ENCODE measurements at places on chromosomes 7 and 10.
A peak's percentile ranks its signal among the peaks of the same experiment; 100 is the strongest.

GRCh38 chr10:6038071-6038631 lies 24.0 kb downstream of the IL2RA start:
- no peak for DNase-seq

DNA sequence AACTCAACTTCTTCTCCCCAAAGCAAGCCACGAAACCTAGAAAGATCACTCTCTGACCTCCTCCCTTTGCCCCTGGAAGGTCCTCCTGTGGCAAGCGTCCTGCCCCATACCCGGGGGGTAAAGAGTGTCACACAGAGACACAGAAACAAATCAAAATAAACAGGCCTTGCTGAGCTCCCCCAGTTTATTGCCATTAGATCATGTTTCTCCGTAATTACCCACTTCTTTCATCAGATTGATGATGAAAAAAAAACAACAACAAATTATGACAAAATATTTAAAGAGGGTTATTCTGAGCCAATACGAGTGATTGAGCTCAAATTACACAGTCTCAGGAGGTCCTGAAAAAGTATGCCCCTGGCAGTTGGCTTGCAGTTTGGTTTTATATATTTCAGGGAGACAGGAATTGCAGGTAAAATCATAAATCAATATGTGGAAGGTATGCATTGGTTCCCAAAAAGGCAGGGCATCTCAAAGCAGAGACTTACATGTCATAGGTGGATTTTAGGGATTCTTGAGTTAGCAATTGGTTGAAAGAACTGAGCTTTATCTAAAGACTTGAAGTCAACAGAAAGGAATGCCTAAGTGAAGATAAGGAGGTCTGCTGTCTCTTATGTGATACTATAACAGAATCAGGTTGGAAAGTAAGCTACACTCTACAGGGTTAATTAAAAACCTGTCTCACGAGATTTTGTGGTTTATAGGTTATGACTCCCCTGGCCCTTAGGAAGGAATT lies 86.2 kb downstream of the APBB1IP start:
- no peak for DNase-seq

- DNase-seq, result no peak
Observed at GRCh38 chr7:107606303-107606702, 26.3 kb downstream of the BCAP29 start.

DNA sequence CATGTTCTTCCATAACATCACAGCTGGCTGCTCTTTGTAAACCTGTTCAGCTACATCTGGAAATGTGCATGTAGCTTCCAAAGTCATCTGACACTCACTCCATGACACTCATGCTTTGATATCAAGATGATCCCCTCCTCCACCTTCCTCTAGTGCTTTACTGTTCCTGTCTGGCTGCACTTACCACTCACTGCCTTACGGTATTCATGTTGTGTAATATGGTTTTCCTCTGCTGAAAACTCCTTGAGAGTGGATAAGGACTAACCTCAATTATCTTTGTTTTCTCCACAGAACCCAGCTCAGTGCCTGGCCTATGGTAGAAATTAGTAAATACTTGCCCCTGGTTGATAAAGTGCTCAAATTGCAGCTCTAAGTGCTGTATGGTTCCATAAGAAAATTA lies 483.9 kb downstream of the HTR7 start:
- DNase-seq, result no peak

GRCh38 chr10:100829097-100829870 lies 83.5 kb upstream of the SLF2 start:
- DNase-seq, result no peak

DNA sequence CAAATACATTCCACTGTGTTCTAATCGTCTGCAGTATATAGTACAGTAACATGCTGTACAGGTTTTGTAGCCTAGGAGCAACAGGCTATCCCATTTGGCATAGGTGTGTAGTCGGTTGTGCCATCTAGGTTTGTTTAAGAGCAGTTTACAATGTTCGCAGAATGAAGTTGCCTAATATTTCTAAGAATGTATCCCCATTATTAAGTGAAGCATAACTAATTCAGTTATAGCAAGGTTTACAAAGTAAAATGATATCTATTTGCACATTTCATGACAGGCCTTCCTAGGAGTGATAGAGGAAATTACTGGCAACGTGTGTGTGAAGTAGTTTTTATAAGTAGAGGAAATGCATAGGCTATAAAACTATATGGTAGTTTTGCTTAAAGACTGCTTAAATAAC lies 4.0 kb downstream of the CREM start:
- DNase-seq, result no peak

GRCh38 chr10:118035354-118036005 lies 11.3 kb downstream of the RAB11FIP2 start:
- no peak for DNase-seq

- DNase-seq, result no peak
Observed at GRCh38 chr7:26880852-26881251, 16.5 kb upstream of the SKAP2 start.

GRCh38 chr7:151431768-151432311 lies 8.1 kb downstream of the CRYGN start:
- no peak for DNase-seq

DNA sequence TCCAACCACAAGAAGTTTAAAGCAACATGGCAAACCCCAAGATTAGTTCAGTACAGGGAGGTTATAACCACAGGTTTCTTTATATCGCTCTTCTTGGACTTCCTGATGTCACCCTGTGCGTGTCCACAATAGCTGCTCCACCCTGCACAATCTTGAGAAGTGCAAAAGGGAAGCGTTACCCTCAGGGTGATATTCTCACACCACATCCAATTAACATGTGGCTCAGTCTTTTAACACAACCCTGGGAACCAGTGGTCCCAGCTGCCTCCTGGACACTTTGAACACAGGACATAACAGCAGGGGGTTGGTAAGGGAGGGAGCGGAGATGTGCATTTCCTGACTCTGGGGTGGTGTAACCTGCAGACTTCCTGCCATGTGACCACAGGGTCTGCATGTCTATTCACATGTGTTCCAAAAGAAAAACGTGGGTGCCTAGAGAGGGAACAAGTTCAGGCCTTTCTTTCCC lies 64.6 kb downstream of the GSAP start:
- DNase-seq, result peak; percentile 28

DNA sequence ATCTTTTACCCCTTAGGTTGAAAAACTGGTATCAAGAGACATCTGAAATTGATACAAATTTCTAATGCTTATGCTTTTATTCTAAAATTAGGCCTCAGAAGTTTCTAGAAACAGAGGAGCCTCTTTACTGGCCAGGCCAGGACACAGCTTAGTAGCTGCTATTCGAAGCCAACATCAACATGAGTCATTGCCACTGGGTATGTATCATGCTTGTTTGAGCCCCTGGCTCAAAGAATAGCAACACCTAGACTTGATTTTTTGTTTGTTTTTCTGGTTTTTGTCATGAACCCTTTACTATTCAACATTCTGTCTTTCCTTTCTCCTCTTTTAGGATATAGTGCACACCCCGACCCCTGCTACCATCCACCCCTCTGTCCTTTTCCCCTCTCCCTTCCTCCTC lies 90.9 kb upstream of the STK17A start:
- DNase-seq, result no peak

- DNase-seq, result no peak
Observed at GRCh38 chr10:106559442-106559841, 605.1 kb downstream of the SORCS1 start.

DNA sequence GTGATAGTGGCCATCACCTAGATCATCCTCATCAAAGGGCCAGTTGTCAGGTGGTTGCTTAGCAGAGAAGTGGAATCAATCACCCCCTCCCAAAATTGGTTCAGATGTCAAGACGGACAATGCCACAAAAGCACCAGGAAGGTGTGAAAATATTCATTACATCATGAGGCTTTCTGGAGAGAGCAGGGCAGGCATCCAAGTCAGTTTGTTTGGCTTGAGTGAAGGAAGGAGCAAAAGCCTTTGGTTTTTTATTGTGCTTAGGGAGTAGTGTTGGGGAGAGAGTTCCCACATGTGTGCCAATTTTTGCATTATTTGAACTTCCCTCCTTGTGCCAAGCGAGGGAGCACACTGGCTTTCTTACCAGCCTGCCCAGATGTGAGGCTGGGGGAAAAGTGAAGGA lies 1082.9 kb downstream of the LRMDA start:
- no peak for DNase-seq

DNA sequence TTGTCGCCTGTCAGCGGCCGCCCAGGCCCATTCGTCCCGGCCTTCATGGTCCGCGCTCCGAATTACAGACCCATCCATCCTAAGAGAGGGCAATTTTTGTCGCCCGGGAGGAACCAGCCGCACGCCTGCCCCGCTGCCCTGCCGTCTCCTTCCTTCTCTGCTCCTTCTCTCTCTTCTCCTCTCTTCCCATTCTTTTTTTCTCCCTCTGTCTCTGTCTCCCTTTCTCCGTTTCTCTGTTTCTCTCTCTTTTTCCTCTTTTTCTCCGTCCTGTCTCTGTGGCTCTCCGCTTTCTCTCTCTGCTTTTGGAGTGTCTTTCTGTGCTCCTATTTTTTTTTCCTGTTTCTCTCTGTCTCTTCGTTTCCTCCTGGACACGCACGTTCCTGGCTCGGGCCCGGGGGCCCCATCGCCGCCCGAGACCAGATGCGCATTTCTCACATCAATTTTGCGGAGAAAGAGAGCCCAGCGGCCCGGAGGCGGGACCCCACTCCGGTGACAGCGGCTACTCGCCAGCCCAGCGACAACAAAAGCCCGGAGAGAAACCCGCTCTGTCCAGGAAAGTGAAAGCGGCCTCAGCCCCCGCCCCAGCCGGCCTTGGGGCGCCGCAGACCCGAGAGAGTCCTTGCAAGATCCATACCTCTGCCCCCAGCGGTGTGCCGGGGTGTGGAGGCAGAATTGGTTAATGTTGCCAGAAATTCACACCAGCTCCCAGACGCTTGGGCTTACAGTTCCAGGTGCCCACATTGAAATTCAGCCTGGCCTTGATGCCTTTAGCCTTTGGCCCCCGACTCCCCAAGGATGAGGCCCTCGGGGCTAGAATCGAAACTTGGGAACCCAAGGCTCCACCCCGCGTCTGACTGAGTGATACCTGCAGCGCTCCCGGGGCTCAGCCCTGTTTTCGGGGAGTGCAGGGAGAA lies 4.1 kb downstream of the LBX1 start:
- DNase-seq, result no peak

DNA sequence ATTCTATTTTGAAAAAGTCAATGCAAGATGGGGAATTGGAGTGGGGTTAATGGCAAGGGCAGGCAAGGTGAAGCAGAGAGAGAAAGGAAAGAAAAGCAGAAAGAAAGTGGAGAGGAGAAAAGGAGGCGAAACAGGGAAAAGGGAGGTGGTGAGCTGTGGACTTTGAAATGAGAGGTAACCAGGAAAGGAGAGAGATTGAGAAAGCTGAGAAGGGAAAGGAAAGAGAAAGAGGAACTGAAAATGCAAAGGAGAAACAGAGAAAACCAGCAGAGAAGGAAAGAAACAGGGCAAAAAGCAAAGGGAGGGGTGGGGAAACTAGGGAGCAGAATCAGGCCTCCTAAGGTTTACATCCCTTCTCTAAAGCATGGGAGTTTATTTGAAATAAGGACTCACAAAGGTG lies 72.5 kb upstream of the TPK1 start:
- no peak for DNase-seq

GRCh38 chr7:4775848-4776623 lies 613 bp downstream of the AP5Z1 start:
- no peak for DNase-seq

GRCh38 chr10:125160856-125161706 lies 718 bp upstream of the CTBP2 start:
- DNase-seq, result no peak

DNA sequence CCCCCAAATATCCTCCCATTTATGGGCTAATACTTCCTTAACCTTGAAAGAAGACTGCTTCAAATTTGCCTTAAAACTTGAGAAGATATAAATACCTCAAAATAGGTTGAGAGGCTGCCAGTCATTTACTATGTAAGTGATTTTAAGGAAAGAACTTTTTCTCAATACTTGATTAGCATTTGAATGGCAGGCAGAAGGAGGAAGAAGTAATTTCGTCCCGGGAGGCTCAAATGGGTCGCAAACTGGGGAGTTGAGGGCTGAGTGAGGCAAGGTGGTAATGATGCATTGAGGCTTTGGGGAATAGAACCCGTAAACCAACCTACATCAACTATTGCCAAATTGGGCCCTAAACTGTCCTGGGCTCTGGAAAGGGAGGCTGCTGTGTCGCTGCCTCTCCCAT lies 11.1 kb downstream of the CAMK1D start:
- no peak for DNase-seq

- no peak for DNase-seq
Observed at GRCh38 chr10:7547206-7547605, 119.6 kb downstream of the ITIH5 start.

DNA sequence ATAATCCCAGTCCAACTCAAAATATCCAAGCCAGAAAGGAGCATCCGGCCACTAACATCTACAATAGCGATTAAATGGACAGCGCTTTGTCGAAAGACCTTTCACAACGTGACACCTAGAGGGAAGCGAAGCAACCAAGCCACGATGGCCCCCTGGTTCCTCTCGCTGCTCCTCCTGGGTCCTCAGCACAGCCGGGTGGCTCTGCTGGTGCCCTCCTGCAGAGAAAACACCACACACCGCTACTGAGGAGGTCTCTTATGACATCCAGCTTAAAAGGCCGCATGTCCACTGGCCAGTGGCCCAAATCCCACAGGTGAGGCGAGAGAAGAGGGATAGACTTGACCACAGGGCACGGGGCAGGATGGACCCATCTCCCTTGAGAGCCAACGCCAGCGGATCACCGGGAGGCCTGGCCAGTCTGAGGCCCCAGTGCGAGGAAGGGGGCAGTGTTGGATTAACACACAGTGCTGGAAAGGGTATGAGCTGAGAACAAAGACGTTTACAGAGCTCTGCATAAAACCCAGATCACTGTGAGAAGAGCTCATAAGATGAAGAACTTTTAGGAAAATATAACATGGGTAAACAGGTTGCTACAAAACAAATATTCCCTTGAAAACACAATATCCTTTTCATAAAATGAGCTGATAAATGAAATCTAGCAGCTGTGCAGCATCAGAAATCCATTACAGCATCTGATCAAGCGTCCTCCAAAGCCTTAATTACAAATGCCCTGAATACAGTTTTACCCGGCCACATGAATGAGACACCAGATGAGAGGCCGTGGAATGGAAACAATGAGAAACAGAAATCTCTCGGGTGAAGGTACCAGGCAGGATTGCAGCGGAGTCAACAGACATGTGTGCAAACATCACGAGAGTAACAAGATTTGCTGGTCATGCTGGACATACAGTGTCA lies 236.7 kb downstream of the DIP2C start:
- no peak for DNase-seq

DNA sequence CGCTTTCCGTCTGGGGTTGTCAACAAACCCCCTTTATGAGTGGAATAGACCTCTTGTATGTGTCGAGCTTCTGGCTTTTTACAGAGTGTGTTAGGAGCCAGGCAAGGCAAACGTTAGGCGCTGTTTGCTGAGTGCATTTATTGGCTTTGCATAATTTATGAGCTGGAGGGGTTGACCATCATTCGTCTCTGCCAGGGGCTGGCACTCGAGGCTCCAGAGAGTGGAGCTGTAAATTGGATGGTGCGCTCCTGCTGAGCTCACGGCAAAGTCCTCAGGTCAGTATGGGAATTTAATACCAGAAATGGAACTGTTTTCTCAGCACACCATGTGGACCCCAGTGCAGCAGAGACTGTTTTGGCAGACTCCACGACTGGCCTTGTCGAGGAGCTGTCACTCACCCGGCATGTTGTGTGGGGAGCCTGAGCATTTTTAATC lies 699.4 kb upstream of the GALNT17 start:
- DNase-seq, result no peak

GRCh38 chr7:5679048-5679812 lies 102.2 kb downstream of the RNF216 start:
- no peak for DNase-seq

All from stimulated activated CD4-positive, alpha-beta T cell treated with anti-CD3 and anti-CD28 coated beads, Interleukin-15, amount 100 ng/mL, for 1 hour (primary cell).